Stimulated activated CD8-positive, alpha-beta memory T cell treated with anti-CD3 and anti-CD28 coated beads, Interleukin-15, amount 100 ng/mL, for 48 hours (primary cell): ENCODE measurements at places on chromosomes 12 and 14.

DNA sequence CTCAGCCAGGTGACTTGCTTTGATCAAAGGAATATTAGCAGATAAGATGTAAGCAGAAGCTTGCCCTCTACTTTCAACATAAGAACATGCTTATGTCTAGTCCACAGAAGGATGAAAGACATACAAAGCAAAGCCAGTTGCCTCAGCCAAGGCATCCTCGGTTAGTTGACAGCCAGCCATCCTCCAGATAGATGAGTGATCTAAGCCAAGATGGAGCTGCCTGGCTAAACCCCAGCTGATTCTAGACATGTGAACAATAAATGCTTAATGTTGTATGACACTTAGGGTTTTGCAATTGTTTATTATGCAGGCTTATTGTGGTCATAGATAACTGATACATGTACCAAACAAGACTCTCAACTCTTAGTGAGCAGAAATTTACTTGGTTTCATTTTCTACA is 157.6 kb upstream of the TMTC2 start:
- no peak for DNase-seq

DNA sequence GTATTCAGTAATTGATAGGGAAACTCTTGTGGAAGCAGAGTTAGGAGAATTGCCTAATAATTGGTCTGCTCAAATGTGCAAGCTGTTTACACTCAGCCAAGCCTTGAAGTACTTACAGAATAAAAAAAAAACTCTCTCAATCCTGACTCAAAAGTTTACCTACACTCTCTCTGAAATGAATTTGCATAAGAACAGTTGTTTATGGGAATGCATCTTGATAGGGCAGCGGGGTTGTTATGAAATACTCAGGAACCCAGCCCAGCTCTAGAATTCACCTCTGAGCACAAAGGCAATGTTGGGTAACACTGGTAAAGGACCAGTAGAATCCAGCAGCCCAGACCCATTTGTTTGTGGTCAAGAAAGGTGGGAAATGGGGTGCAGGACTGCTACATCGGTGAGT is 267.0 kb downstream of the CPNE8 start:
- no peak for DNase-seq

DNA sequence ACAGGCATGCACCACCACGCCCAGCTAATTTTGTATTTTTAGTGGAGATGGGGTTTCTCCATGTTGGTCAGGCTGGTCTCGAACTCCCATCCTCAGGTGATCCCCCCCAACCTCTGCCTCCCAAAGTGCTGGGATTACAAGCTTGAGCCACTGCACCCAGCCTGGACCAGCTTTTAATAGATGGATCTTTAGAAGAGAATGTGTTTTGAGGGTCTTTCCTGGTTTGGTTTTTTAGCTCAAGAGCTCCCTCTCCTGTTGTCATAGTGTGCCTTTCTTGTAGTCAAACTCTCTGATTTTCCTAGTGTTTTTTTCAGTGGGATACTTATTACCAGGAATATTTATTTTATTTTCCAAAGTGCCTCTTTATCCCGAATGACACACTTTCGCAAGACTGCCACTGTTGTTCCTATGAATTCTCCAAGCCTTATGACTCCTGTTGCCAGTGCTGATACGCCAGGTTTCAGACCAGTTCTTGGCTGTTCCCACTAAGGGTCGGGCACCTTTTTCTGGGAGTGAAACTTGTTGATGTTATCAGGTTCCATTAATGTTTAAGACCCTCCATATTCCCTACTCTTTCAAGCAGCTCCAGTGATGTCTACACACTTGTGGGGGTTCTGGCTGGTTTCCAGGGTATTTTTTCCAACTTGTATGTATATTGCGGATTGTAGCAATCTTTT is 31.5 kb upstream of the LIMA1 start:
- no peak for DNase-seq

DNA sequence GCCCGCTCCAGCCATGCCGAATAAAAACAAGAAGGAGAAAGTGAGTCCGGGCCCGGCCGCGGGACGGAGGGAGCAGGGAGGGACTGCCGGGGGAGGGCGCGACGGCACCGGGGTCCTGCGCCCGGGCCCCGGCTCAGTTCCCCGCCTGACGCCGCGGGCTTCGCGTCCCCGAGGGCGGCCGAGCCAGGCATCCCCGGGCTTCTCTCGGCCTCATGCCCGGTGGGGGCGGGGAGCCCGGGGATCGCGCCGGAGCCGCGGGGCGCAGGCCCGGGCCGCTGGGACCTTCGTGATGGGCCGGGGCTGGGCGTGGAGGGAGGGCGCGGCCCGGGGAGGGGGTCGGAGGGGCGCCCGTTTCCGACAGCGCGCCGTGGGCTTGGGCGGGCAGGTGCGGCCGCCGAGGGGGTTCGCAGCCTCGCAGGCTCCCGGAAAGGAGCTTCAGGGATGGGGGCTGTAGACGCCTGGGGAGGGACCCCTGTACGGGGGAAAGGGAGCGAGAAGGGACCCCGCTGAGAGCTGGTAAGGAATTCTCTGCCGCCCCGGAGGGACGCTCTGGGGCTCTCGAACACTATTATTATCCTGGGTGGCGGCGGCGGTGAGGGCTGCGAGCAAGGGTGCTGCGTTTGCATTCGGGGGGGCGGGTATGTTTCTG is 496 bp downstream of the PPP2R5C start:
- no peak for DNase-seq

DNA sequence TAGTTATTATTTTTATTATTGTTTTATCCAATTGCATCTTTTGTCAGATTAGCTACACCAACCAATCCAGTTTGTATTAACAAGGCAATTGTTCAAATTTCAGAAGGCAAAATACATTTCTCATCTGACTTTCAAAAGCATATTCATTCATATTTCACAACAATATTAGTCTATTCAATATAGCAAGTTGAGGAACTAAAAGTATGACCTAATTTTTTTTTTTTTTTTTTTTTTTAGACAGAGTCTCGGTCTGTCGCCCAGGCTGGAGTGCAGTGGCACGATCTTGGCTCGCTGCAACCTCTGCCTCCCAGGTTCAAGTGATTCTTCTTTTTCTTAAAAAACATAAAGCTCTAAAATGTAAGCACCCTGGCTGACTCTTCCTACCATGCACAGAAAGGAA is 17.3 kb downstream of the COX14 start:
- no peak for DNase-seq

DNA sequence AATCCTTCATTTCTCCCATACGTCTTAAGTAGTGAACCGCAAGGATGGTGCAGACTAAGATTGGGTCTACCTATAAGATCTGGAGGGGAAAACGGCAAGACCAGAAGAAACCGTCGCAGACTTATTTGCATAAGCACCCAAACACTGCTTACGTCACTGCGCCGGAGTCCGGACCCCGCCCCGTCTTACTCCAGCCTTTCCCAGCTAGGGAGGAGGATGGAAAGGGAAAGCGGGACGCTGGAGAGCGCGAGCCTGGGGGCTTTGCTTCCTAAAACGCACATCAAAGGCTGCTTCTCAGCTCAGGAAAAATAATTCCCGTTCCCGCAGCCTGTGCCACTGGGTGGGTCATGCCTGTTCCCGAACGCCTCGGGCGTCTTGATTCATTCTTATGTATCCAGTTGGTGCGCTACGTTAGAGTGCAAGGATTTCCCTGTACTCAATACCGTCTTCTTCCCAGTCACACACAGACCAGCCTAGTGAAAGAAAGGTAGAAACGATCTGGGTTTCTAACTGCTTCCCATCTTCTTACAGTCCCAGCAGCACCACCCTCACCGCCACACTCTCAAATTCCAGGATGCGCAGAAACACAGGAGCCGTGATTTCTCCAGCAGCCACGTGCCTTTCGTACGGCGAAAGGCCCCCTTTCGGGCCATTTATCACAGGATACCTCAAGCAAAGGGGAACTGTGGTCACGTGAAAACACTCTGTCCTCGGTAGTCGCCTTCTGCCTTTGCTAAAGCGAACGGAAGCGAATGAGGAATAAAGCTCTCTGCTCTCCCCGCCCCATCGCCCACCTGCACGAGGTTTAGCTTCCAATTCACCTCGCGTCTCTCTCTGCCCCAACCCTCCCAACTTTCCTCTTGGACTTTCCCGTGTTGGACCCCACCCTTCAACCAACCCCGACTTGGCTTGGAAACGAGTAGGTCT is 1.1 kb downstream of the SLC6A15 start:
- no peak for DNase-seq

DNA sequence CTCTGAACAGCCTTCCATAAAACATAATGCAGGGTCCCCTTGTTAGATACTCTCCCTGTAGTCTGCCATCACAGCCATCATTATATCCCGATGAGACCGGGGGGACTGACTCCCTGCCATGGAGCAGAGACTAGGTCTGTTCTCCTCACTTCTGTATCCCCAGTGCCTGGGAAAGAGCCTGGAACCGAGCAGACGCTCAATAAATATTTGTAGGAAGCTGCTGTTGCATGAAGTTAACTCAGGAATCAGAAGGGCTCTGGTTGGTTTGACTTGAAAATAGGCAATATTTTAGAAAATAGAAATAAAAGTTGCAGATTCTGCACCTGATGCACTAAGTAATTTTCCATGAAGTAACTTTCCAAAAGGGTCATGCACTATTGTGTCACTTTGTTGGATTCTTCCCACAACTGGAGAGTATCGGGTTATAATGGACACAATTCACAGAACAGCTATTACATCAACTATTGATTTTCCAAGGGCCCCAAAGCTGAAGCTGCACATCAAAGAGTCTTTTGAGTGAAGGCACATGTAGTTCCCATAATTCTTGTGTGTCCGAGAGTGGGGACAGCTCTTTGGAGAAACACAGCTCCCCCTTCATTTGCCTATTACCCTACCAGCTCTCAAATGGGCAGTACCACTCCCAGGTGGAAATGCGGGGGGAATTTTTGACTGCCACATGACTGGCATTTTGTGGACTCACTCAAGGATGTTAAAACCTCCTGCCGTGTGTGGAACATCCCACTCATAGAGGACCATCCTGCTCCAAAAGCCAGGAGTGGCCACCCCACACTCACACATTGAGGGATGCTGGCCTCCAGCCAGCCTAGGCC is 18.8 kb downstream of the CLMN start:
- no peak for DNase-seq

DNA sequence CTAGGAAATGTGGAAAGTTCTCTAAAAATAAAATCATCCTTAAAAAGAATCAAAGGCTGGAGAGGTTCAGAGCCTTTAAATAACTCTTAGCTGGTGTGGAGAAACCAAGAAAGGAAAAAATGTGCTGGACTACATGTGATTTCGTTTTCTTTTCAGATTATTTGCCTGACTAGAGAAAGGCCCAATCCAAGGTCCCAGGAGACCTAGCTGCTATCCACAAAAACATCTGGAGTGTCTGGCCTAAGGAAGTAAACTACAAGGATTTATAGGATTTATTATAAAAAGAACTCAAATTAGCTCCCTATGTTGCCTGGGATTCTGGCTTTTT is 774 bp upstream of the TMEM30B start:
- DNase-seq, result no peak

GRCh38 chr12:42475106-42475505 is 114.4 kb downstream of the PRICKLE1 start:
- no peak for DNase-seq

DNA sequence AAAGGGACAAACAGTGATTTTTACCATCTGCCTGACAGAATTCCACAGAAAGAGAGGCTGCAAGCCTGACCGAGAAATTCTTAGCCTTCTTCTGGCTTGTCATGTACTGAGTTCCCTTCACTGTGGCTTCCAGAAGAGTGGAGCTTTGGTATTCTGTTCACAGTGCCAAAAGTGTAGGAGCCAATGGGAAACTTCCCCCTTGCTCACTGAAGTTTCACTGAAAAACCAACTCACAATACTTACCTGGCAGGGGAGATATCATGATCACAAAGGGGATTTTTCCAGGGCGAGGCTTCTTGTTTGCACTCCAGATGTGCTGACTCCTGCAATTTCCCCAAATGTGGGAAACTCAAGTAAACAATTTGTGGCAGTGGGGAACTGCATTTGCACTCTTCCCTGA is 31.7 kb upstream of the MMP19 start:
- no peak for DNase-seq
